Spinal cord (tissue), 10 donors: ENCODE measurements at places on chromosomes 2 and 18. TPM values are rescaled to one million over a fixed set of nuclear protein-coding genes. Genes with fewer than 3 reads are reported as not detected.

DNA sequence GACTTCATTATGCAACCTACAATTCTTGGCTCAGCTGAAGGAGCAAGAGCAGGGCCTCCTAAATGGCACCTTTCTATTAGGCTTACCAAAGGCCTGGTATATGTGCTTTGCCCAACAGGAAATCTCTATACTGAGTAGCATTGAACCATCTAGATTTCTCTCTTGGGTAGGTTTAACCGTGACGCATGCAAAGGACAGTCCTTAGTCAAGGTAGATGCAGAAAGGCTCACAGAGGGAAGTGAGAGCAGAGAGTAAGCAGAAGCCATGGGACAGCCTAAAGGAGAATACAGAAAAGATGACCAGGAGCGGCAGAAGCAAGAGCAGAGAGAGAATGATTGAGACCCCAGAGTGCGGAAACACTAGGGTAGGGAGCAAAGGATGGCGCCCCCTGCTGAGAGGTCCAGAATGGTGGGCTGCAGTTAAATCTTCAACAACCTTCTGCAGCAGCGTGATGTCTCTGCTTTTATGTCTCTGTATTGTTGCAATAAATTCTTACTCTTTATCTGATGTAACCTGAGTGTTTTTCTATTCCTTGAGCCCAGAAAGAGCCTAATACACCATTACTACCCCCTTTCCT is 4.7 kb upstream of the OSBPL1A start:
- DNase-seq, result no peak

DNA sequence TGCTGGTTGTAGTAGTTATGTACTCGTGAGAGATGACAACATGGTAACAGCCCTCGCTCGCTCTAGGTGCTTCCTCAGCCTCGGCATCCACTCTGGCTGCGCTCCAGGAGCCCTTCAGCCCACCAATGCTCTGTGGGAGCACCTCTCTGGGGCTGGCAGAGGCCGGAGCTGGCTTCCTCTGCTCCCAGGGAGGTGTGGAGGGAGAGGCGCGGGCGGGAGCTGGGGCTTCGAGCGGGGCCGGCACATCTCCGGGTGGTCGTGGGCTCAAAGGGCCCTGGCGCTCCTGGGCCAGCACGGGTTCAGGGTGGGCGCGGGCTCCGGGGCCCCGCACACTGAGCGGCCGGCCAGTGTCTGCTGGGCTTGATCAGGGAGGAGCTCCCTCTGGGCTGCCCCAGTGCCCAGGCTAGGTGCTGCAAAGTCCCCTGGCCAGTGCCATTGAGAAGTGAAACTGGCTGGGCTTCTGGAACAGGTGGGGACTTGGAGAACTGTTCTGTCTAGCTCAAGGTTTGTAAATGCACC is 1012.1 kb downstream of the CNTNAP5 start:
- DNase-seq, result no peak

- no peak for DNase-seq
These were observed 4.3 kb downstream of the SEPTIN10 start for GRCh38 chr2:109609352-109610024.

DNA sequence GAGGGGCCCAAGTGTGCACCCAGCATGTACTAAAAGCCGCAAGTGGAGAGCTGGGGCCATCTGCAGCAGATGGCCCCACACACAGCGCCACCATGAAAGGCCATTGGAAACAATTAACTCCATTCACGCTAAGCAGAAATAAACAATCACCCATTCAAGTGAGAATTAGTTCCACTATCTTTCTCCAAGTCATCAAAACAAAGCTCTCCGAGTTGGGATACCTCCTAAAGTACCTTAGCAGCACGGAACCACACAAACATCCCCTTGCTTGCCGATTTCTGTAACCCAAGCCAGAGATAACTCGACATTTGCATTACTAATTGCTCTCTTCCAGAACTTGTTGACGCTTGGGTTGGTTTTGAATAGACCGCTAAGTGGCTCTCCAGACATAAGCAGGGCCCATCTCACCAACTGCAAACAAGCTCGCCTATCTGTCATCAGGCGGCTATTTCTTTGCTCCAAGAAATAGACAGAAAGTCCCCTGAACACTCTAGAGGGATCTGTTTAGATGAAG is 840.6 kb upstream of the SALL3 start:
- peak; percentile 19 for DNase-seq

- no peak for DNase-seq
These were observed 130.6 kb downstream of the TWIST2 start for GRCh38 chr2:238978497-238978896.

DNA sequence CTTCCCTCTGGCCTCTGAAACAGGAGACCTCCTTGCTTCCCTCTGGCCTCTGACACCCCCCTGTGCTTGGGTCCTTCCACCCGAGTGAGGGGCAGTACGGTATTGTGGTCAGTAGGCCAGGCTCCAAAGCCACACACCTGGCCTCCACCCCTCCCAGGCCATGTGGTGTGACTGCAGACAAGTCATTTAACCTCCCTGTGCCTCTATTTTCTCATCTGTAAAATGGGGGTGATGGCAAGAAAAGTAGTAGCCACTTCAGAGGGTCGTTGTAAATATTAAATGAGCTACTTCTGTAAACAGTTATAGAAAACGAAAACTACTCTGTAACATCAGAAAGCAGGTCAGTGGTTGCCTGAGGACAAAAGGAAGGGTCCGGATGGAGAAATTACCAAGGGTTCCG is 74.2 kb downstream of the SMAD7 start:
- no peak for DNase-seq

- no peak for DNase-seq
These were observed 113.6 kb downstream of the CDH2 start for GRCh38 chr18:28063271-28063761.

DNA sequence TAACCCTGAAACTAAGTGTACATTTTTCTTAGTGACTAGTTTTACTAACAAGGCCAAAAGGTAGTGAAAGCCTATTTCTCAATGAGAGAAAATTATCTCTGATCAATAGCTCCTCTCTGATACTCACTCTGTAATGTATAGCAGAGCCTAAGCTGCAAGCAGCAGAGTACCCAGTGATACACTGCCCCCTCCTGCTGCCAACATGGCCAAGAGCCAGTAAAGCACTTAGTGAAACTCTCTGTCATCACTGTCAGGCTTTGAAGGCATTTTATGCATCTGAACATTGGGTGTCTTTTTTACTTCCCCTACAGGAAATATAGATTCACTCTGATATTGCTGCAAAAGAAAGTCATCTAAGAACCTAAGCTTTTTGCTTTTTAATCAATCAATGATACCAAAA is 784.1 kb upstream of the CDH7 start:
- DNase-seq, result no peak

- DNase-seq, result no peak
These were observed 371.7 kb downstream of the EN1 start for GRCh38 chr2:118475622-118476205.

- DNase-seq, result no peak
These were observed 66.8 kb downstream of the GBX2 start for GRCh38 chr2:236101311-236101950.

- DNase-seq, result peak; percentile 32
These were observed 10.9 kb upstream of the FHL2 start for GRCh38 chr2:105409717-105410116.

- no peak for DNase-seq
These were observed 99.5 kb downstream of the DTNA start for GRCh38 chr18:34809451-34810072.

GRCh38 chr2:26807788-26808460 is 22.1 kb downstream of the CENPA start:
- DNase-seq, result peak; percentile 76

- no peak for DNase-seq
These were observed 73.9 kb downstream of the TWIST2 start for GRCh38 chr2:238921681-238922319.

- DNase-seq, result no peak
These were observed 199.1 kb upstream of the POU3F3 start for GRCh38 chr2:104654811-104655210.

DNA sequence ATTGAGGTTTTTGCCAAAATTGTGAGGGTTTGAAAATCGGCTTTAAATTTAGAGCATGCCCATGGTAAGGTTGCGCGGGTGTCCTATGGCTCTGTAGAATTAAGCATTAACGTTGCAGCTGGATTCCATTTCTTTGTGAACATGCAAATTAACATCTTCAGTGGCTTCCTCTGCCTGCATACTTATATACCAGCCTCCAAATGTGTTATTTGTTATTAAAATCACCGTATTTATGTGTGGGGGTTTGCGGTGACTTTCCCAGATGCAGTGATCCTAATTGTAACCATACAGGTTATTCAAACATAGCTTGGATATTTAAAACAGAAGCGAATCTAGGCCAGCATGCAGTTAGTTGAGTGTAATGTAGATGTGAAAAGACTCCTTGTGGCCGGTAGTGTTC is 80.2 kb downstream of the TGOLN2 start:
- DNase-seq, result no peak

DNA sequence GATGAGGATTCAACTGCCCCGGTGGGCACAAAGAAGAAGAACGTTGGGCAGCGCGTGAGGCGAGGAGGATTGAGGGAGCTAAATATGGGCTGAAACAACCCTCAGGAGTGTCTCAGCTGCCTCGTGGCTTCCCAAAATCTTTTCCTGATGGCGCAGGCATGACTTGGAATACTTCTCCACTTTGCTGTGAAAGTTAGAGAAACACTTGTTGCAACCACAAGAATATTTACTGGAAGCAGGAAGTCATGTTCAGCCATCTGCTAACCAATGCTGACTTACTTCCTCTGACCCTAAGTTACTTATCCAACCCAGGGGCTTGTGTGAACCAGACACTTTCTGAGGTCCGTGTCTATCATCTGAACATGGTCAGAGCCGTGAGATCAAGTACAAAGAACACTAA is 148.8 kb downstream of the ARL4C start:
- no peak for DNase-seq

DNA sequence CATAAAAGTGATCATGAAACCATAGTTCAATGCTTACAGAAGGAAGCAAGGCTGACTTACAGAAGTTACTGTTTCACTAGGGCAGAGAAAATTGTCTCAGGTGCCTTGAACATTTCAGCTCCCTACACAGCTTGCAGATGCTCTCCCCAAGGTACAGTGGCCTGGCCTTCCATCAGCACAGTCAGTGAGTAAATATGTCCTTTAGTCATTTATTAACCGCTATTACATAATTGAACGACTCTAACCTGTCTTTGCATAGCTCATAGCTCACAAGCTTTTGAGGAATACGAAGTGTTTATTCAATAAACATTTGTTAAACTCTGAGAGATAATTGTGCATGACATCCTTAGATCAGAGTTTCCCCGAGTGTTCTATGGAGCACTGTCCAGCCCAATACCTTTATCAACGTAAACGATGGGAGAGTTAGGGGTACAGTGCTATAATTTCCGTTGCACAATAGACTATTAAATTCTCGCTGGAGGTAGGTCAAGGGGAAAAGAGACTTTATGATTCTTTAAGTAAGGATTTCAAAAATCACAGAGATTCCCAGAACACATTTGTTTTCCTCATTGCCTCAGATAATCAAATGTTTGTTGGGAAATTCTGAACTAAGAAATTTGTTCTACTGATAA is 677.8 kb downstream of the TSN start:
- no peak for DNase-seq

DNA sequence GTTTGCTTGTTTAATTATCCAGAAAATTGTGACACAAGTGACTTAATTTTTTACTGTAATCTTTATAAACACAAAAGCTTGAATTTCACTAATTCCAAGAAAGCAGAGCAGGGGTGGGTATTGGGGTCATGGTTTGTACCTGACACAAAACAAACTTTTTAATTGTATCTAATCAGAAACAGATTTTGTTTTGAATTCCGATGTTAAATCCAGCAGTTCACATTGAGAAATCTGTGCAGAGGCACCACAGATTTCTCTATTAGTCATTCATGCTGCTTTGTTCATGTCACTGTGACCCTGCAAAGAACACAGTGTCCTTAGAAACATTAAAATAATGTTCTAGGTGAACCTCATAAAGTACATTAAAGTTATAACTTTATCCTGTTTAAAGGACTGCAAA is 443.4 kb downstream of the NYAP2 start:
- DNase-seq, result no peak

- DNase-seq, result no peak
These were observed 65.4 kb downstream of the SMAD7 start for GRCh38 chr18:48885266-48885923.

The MERTK gene
- polyA plus RNA-seq, result 16.8 TPM

The INHBB gene
- polyA plus RNA-seq, result 13.2 TPM

The CCDC148 gene
- polyA plus RNA-seq, result 3.3 TPM

The VIL1 gene
- 0.48 TPM for polyA plus RNA-seq

The BOLA3 gene
- 50.2 TPM for polyA plus RNA-seq

The AMER3 gene
- polyA plus RNA-seq, result 11.4 TPM

The OTOS gene
- polyA plus RNA-seq, result not detected

The STPG4 gene
- polyA plus RNA-seq, result 0.35 TPM

The CHRNA1 gene
- polyA plus RNA-seq, result 0.68 TPM

The VSNL1 gene
- 423 TPM for polyA plus RNA-seq

The GPR155 gene
- polyA plus RNA-seq, result 23.1 TPM

The MPP4 gene
- polyA plus RNA-seq, result 0.22 TPM

The HEATR5B gene
- polyA plus RNA-seq, result 27.7 TPM

The ZEB2 gene
- polyA plus RNA-seq, result 138 TPM

The DUSP2 gene
- 10.7 TPM for polyA plus RNA-seq

The AQP12A gene
- not detected for polyA plus RNA-seq

The NETO1 gene
- polyA plus RNA-seq, result 25.3 TPM

The KCNF1 gene
- polyA plus RNA-seq, result 16.5 TPM
